ENCODE measurements at places on chromosomes 16 and 17. TPM values are rescaled to one million over a fixed set of nuclear protein-coding genes. Genes with fewer than 3 reads are reported as not detected.

GRCh38 chr17:5809580-5810188 is 225.4 kb upstream of the NLRP1 start:
- DNase-seq: no peak
- no peaks in the 10 kb centered on the region for H3K36me3 ChIP-seq
- no peak overlapping the region for H3K4me3 ChIP-seq
- H3K27ac ChIP-seq: no peak overlapping the region
- no peaks in the 10 kb centered on the region for H3K4me1 ChIP-seq

- H3K4me1 ChIP-seq: no peaks in the 10 kb centered on the region
- H3K27me3 ChIP-seq: no peaks in the 10 kb centered on the region
- no peak for DNase-seq
- H3K36me3 ChIP-seq: no peaks in the 10 kb centered on the region
These were observed 6.5 kb upstream of the NCBP3 start for GRCh38 chr17:3852561-3852960.

DNA sequence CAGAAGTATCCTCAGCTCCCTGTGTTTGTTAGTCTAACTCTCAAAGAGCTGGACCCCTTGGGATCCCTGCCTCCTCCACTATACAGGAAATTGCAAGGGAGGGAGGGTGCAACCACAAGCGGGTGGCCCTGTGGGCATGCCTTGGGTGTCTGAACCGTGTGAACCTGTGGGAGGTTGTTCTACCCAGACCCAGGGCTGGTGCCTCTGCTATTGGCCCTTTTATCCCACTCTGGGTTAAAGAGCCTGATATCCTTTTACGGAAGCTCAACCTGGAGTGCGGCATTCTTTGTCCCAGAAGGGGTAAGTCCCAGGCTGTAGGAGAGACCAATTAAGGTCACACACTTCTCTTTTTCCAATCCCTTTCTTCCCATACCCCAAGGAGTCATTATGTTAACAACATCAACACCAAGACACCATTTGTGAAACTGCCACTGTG is 53.4 kb downstream of the ARSG start:
- H3K4me3 ChIP-seq: no peak overlapping the region
- no peak for DNase-seq
- H3K27me3 ChIP-seq: no peaks in the 10 kb centered on the region
- H3K4me1 ChIP-seq: no peaks in the 10 kb centered on the region

DNA sequence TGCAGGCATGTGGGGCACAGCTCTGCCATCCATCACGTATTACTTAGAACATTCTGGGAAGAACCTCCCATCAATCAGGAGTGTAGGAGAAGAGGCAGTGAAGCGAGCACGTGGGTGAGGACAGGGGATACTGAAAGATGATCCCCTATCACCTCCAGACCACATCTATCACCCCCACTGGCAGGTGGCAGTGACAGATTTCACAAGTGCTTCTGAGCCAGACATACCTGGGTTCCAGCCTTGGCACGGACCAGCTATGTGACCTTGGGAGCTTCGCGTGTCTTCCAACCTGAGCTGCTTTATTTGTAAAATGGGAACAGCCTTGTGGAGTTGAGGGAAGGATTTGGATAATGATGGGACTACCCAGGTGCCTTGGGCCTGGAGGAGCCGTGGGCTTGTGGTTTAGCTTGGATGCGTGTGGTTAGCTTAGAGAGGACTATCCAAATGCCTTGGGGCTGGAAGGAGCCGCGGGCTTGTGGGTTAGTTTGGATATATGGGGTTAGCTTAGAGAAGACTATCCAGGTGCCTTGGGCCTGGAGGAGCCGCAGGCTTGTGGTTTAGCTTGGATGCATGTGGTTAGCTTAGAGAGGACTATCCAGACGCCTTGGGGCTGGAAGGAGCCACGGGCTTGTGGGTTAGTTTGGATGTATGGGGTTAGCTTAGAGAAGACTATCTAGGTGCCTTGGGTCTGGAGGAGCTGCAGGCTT is 206.4 kb downstream of the ENGASE start:
- DNase-seq: no peak
- no peak overlapping the region for H3K27ac ChIP-seq
- peaks cover 9% of the 10 kb centered on the region for H3K27me3 ChIP-seq
- H3K36me3 ChIP-seq: no peaks in the 10 kb centered on the region
- H3K4me1 ChIP-seq: no peaks in the 10 kb centered on the region
- H3K4me3 ChIP-seq: no peak overlapping the region

GRCh38 chr16:82157836-82158235 is 12.2 kb downstream of the MPHOSPH6 start:
- peaks cover 14% of the 10 kb centered on the region for H3K36me3 ChIP-seq
- H3K27ac ChIP-seq: peak overlapping the region; percentile 33
- peaks cover 13% of the 10 kb centered on the region for H3K4me1 ChIP-seq
- peak; percentile 7 for DNase-seq
- H3K4me3 ChIP-seq: no peak overlapping the region

DNA sequence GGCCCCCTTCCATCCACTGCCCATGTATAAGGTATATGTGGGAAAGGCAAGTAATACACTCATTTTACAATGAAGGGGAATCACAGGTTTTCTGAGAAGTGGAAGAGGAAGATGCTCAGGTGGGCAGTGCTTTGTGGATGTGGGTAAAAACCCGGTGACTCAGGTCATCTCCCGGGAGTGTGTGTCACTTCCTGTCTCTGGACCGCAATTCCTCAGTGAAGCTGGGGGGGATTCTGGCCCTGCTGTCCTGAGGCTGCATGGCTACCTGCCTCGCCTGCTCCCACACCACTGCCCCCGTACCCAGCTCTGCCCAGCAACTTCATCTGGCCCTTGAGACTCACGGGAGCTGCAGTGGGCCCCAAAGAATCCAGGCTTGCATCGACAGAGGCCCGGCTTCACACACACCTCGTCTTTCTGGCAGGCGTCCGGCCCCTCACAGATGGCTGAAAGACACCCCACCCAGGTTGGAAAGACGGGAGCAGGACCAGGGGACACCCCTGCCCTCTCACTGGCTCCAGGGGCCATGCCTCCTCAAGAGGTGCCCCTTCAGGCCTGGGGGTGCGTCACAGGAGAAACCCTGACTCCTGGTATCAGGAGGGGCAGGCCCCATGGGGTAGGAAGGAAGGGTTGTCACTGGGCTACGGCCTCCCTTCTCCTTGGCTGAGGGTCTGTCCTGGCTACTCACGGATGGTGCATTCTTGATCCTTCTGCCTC is 882 bp downstream of the SCARF1 start:
- H3K27me3 ChIP-seq: no peaks in the 10 kb centered on the region
- DNase-seq: peak; percentile 66
- peaks cover 8% of the 10 kb centered on the region for H3K4me1 ChIP-seq
- H3K36me3 ChIP-seq: no peaks in the 10 kb centered on the region
- no peak overlapping the region for H3K4me3 ChIP-seq
- no peak overlapping the region for H3K27ac ChIP-seq

DNA sequence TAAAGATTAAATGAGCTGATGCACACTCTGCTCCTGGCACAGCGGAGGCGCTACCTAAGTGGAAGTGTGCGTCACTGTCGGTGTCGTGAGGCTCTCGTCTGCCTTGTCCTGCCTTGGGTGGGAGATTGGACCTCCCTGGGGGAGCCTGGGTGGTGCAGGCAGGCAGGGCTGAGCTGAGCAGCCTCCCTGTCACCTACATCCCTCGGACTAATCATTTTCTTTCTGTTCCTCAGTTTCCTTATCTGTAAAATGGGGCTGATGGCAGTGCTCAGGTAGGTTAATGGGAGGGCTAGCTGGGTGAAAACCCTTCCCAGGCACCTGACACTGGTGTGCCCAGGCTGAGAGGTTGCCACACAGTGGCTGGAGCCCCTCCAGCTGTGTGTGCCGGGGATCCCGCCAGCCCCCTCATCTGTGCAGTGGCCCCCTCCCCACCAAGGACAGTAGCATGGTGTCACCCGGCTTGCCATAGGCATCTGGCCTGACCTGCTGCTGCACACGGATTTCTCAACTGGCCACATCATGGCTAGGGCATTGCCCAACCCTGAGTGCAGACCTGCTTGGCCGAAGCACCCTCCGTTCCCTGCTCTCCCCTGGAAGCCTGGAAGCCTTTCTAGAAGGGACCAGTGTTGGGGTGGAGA is 4.3 kb downstream of the ADCY7 start:
- no peak overlapping the region for H3K4me3 ChIP-seq
- no peaks in the 10 kb centered on the region for H3K27me3 ChIP-seq
- peaks cover 17% of the 10 kb centered on the region for H3K4me1 ChIP-seq
- H3K36me3 ChIP-seq: no peaks in the 10 kb centered on the region
- no peak for DNase-seq
- no peak overlapping the region for H3K27ac ChIP-seq

DNA sequence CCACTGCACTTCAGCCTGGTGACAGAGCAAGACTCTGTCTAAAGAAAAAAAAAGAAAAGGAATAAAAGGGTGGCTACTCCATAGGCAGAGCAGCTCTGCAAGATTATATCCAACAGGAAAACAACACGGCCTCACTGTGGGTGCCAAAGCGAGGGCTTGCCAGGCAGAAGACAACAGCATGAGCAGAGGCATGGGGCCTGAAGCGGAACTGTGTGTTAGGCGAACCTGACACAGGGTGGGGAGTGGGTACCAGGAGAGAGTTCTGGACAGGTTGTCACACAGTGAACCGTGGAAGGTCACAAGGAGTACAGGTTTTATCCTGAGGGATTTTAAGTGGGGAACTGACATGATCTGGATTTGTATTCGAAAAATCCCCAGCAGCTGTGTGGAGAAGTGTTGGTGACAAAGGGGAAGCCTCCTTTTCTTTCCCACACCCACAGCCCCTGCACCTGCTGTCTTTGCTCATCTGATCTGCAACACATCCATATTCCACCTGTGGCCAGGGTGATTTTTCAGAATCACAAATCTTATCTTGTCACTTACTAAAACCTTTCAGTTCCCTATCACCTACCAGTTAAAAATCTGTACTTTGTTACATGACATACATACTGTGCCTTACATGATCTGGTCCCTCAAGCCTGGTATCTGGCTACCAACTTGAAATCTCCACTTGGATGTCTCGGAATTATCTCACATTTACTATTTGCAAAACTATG is 23.2 kb upstream of the ARHGAP17 start:
- peaks cover 7% of the 10 kb centered on the region for H3K4me1 ChIP-seq
- no peak overlapping the region for H3K27ac ChIP-seq
- H3K4me3 ChIP-seq: no peak overlapping the region
- no peak for DNase-seq
- H3K27me3 ChIP-seq: no peaks in the 10 kb centered on the region

GRCh38 chr16:19677402-19677801 is 40.6 kb downstream of the KNOP1 start:
- no peaks in the 10 kb centered on the region for H3K27me3 ChIP-seq
- DNase-seq: no peak
- H3K4me1 ChIP-seq: no peaks in the 10 kb centered on the region
- 0 out of 2 replicates have a peak, but pooled peaks cover 2% of the 10 kb centered on the region for H3K36me3 ChIP-seq
- no peak overlapping the region for H3K27ac ChIP-seq
- H3K4me3 ChIP-seq: no peak overlapping the region

- no peak overlapping the region for H3K4me3 ChIP-seq
- no peak for DNase-seq
- H3K36me3 ChIP-seq: no peaks in the 10 kb centered on the region
- no peaks in the 10 kb centered on the region for H3K4me1 ChIP-seq
These were observed 621.6 kb upstream of the GOT2 start for GRCh38 chr16:59355704-59356103.

- no peaks in the 10 kb centered on the region for H3K36me3 ChIP-seq
- no peaks in the 10 kb centered on the region for H3K4me1 ChIP-seq
- DNase-seq: peak; percentile 64
- no peaks in the 10 kb centered on the region for H3K27me3 ChIP-seq
These were observed 235.8 kb downstream of the MAP2K4 start for GRCh38 chr17:12256380-12256995.

GRCh38 chr17:36124879-36125824 is 21.5 kb downstream of the CCL4 start:
- H3K36me3 ChIP-seq: no peaks in the 10 kb centered on the region
- H3K27me3 ChIP-seq: no peaks in the 10 kb centered on the region
- no peak for DNase-seq
- no peaks in the 10 kb centered on the region for H3K4me1 ChIP-seq
- H3K27ac ChIP-seq: no peak overlapping the region

DNA sequence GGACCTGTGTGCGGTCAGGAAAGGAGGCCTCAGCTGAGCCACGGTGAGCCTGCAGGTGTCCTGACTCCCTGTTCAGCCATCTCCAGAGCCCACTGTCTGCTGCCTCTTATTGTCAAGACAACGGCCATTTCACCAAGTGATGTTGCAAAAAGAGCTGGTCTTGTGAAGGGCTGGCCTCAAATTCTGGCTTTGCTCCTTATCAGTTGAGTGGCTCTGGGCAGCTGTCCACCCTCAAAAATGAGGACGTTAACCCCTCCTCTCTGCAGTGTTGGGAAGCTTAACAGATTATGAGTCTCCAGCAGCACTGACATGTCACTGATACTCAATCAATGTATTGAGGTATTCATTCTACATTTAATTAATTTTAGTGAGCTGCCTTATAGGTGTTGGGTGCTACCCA is 171.1 kb upstream of the TOX3 start:
- H3K4me3 ChIP-seq: no peak overlapping the region
- no peaks in the 10 kb centered on the region for H3K36me3 ChIP-seq
- no peak overlapping the region for H3K27ac ChIP-seq
- H3K4me1 ChIP-seq: no peaks in the 10 kb centered on the region

MPV17L gene
- total RNA-seq: 2.8 TPM

CHTF18 gene
- 13.1 TPM for total RNA-seq

RASL10B gene
- 0.76 TPM for total RNA-seq

GJD3 gene
- total RNA-seq: 1.2 TPM

WNK4 gene
- total RNA-seq: 3.4 TPM

HOXB7 gene
- 7.1 TPM for total RNA-seq

ACSM2B gene
- total RNA-seq: not detected

CPHXL2 gene
- total RNA-seq: not detected

MPP2 gene
- 13.8 TPM for total RNA-seq

SULT1A3 gene
- 12.2 TPM for total RNA-seq

Measured in GM23248 (cell line).